Cerebellar cortex (tissue), 1 donor: ENCODE measurements at places on chromosomes 16 and 17.

DNA sequence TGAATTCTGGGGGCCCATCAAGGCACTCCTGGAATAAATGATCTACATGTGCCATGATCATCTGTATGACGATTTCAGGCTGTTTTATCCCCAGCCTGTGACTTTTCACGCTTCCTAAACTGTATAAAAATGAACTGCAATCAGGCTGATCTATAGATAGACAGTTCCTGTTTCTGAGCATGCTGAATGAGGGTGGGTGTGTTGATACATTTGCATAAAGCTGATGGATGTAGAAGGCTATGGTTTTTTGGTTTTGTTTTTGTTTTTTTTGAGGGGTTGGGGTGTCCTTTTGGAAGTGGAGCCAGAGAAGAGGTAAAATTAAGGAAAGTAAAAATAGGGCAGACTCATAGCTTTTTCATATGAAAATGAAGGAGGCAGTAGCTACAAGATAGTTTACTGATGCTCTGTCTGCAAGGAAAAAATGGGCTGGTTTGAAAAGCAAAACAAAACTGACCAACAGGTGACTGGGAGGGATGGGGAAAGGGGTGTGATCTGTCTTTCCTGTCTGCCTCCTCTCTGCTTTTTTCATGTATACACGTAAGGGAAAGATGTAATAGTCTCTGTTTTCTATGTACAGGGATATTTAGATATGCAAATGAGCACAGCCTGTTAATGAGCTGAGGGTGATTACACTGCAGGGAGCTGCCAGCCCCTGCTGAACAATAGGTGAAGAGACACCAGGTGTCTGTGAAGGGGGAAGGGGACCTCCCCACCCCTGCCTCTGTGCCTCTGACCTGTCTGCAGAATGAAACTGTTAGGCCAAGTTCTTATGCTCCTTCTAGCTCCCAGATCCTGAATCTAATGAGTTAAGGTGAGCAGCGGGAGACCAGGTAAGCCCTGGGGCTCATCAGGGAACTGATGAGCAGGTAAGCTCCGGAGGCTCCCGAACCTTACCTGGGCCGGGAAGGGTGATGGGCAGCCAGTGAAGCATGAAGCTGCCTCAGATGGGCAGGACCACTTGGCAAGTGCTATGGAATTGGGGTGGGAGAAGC lies 46.6 kb upstream of the LYRM9 start:
- DNase-seq = no peak

GRCh38 chr16:15899538-15900100 lies 11.2 kb upstream of the CEP20 start:
- DNase-seq = no peak

DNA sequence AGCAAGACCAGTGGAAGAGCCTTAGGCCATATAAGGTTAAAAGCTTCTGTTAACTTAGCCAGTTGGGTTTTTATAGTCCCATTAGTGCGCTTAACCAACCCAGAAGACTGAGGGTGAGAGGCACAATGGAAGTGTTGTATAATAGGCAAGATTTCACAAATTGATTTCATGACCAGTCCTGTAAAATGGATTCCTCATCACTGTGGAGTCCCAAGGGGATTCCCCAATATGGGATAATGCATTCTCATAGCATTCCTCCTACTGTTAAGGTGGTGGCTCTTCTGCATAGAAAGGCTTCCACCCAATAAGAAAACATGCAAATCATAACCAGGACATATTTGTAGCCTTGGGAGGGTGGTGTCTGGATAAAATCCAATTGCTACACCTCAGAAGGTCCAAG lies 22.1 kb upstream of the B4GALNT2 start:
- DNase-seq = no peak

DNA sequence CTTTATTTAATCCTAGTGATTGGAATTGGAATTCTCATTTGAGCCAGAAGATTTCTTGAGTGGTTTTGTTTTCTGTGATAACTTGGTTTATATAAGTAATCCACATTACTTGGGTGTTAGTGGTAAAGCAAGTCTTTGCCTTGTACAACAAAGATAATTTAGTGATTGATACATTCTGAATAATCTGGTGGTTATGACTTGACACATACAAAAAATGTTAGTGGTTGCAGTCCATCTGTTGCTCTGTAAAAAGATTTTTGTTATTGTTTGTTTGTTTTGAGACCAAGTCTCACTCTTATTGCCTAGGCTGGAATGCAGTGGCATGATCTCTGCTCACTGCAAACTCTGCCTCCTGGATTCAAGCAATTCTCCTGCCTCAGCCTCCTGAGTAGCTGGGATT lies 13.2 kb downstream of the OMG start:
- no peak for DNase-seq

GRCh38 chr17:81254955-81255717 lies 16.0 kb downstream of the NDUFAF8 start:
- peak; percentile 52 for DNase-seq

DNA sequence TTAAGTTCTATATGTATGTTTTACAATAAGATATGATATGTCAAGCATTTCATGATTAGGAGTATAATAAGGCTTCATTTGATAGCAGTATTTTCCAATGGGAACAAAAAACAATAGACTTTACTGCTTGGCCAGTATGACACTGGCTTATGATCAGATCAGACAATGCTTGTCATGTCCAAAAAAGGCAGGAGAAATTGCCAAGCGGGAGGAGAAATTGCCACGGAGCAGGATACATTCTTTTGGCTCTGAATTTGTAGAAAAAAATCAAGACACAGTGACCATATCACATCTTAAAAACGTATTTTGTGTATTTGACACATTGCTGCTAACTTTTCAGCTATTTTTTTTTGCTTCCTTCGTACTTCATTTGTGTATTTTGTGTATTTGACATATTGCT lies 404.1 kb downstream of the CNTNAP4 start:
- DNase-seq = no peak

GRCh38 chr16:66175058-66175457 lies 191.4 kb upstream of the CDH5 start:
- no peak for DNase-seq

GRCh38 chr17:31715446-31715845 lies 143.6 kb downstream of the COPRS start:
- DNase-seq = no peak

GRCh38 chr17:68468788-68469187 lies 11.5 kb upstream of the WIPI1 start:
- DNase-seq = no peak

GRCh38 chr16:16092925-16093627 lies 130.2 kb downstream of the ABCC6 start:
- DNase-seq = no peak

DNA sequence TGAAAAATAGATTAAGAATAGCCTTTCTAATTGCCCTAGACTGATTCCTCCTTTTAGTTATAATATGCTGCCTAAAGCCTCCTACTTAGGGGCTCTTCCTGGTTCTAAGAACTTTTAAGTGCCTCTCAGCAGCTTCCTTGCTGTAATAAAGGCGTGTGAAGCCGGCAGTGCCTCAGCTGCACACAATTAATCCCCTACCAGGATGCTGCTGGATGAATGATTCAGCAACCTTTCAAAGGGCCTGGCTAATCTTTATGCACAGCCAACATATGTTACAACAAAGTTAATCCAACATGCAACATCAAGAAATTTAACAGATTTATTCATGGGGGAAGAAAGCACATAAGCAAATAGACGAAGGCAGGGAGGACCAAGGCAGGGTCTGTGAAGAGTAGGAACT lies 145.2 kb downstream of the PMP22 start:
- DNase-seq = no peak

GRCh38 chr17:20896153-20896649 lies 146.6 kb downstream of the USP22 start:
- peak; percentile 38 for DNase-seq

GRCh38 chr17:48555258-48556228 lies 10.6 kb upstream of the HOXB2 start:
- DNase-seq = no peak
